T-helper 17 cell (primary cell): ENCODE measurements at places on chromosomes 2 and 18.

DNA sequence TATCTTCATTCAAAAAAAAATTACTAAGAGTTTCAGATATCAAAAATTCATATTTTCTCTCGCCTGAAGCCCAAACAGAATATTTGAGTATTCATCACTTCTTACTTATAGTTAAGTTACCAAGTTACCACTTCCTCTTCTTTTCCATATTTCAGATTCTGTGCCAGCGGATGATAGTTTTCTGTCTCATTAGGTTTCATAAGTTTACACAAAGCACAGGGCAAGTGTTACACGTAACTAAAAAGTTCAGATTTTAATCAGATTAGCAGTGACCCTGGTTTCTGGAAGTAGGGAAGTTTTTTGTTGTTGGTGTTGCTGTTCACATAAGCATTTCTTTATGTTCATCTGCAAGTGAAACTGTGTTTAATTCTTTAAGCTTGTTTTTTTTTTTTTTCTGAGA is 10.2 kb downstream of the AFTPH start:
- no peaks in the 10 kb centered on the region for H3K36me3 ChIP-seq
- peaks cover 27% of the 10 kb centered on the region for H3K4me1 ChIP-seq
- H3K27ac ChIP-seq = peak overlapping the region; percentile 19
- DNase-seq = no peak

DNA sequence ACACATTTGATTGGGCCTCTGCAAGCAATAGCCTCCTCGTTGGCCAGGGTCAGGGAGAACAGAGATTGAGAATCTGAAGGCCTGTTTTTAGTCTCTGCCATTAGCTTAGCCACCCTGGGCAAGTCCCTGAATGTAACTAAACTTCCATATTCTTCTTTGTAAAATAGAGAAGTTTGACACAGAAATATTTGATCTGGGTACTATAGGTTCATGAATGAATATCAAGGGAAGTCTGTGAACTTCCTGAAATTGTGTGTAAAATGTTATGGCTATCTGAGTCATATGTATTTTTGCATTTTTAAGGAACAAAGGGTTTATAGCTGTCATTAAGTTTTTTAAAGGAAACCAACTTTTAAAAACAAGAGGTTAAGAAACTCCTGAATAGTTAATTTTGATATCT is 23.2 kb downstream of the RND3 start:
- peaks cover 6% of the 10 kb centered on the region for H3K27me3 ChIP-seq
- H3K36me3 ChIP-seq = no peaks in the 10 kb centered on the region
- H3K4me3 ChIP-seq = no peak overlapping the region
- no peak for DNase-seq
- no peak overlapping the region for H3K27ac ChIP-seq
- no peaks in the 10 kb centered on the region for H3K4me1 ChIP-seq

- DNase-seq = no peak
- peak overlapping the region; percentile 89 for H3K27ac ChIP-seq
- peaks cover 38% of the 10 kb centered on the region for H3K4me1 ChIP-seq
- peaks cover 8% of the 10 kb centered on the region for H3K36me3 ChIP-seq
- no peaks in the 10 kb centered on the region for H3K27me3 ChIP-seq
- no peak overlapping the region for H3K4me3 ChIP-seq
Measured at GRCh38 chr2:151422917-151423439, 13.3 kb downstream of the RIF1 start.

GRCh38 chr2:68468801-68469200 is 1.4 kb downstream of the APLF start:
- peaks cover 4% of the 10 kb centered on the region for H3K36me3 ChIP-seq
- peaks cover 42% of the 10 kb centered on the region for H3K4me1 ChIP-seq
- no peak for DNase-seq
- H3K4me3 ChIP-seq = peak overlapping the region; percentile 96
- no peaks in the 10 kb centered on the region for H3K27me3 ChIP-seq
- H3K27ac ChIP-seq = peak overlapping the region; percentile 19

GRCh38 chr18:48927286-48928080 is 23.3 kb downstream of the SMAD7 start:
- H3K27ac ChIP-seq = peak overlapping the region; percentile 98
- no peak for DNase-seq
- H3K4me1 ChIP-seq = peaks cover 84% of the 10 kb centered on the region
- H3K4me3 ChIP-seq = peak overlapping the region; percentile 58

DNA sequence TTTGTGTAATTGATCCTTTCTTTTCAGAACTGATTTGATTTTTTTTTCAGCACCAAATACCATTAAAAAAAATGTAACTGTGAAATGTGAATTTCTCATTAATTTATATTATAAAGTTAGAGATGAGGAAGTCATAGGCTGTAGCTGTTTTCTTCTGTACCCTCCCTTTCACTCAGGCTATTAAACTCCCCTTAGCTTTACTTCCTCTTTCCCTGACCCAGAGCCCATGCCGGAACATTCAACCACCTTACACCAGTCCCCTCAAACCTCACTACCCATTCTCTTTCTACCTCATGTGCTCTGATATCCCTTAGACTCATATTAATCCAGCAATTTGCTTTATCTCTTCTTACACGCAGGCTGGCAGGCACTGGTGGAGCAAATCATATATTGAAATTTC is 12.4 kb downstream of the GALNT5 start:
- H3K36me3 ChIP-seq = no peaks in the 10 kb centered on the region
- no peak overlapping the region for H3K27ac ChIP-seq
- H3K4me3 ChIP-seq = no peak overlapping the region
- DNase-seq = no peak

GRCh38 chr2:157246765-157247407 is 10.6 kb upstream of the GALNT5 start:
- no peaks in the 10 kb centered on the region for H3K36me3 ChIP-seq
- no peak for DNase-seq
- H3K27me3 ChIP-seq = peaks cover 7% of the 10 kb centered on the region
- H3K4me3 ChIP-seq = no peak overlapping the region
- H3K27ac ChIP-seq = no peak overlapping the region

GRCh38 chr2:195548198-195548940 is 108.7 kb upstream of the SLC39A10 start:
- no peak for DNase-seq
- H3K27me3 ChIP-seq = no peaks in the 10 kb centered on the region
- H3K36me3 ChIP-seq = peaks cover 4% of the 10 kb centered on the region
- no peak overlapping the region for H3K27ac ChIP-seq
- peaks cover 21% of the 10 kb centered on the region for H3K4me1 ChIP-seq

GRCh38 chr2:39013871-39014270 is 107.0 kb downstream of the SOS1 start:
- DNase-seq = no peak
- peaks cover 2% of the 10 kb centered on the region for H3K4me1 ChIP-seq

- H3K4me1 ChIP-seq = peaks cover 33% of the 10 kb centered on the region
- no peak for DNase-seq
- peak overlapping the region; percentile 34 for H3K27ac ChIP-seq
- H3K4me3 ChIP-seq = no peak overlapping the region
- no peaks in the 10 kb centered on the region for H3K27me3 ChIP-seq
Measured at GRCh38 chr2:37318401-37318800, 6.2 kb downstream of the PRKD3 start.

- H3K4me1 ChIP-seq = no peaks in the 10 kb centered on the region
- no peak overlapping the region for H3K27ac ChIP-seq
- no peaks in the 10 kb centered on the region for H3K27me3 ChIP-seq
- H3K4me3 ChIP-seq = no peak overlapping the region
- no peak for DNase-seq
- H3K36me3 ChIP-seq = no peaks in the 10 kb centered on the region
Measured at GRCh38 chr2:162974771-162975170, 136.2 kb upstream of the KCNH7 start.

GRCh38 chr2:135742325-135742757 is 686 bp downstream of the UBXN4 start:
- H3K4me3 ChIP-seq = peak overlapping the region; percentile 97
- H3K27ac ChIP-seq = peak overlapping the region; percentile 96
- peak; percentile 34 for DNase-seq
- no peaks in the 10 kb centered on the region for H3K36me3 ChIP-seq
- H3K27me3 ChIP-seq = no peaks in the 10 kb centered on the region
- H3K4me1 ChIP-seq = peaks cover 31% of the 10 kb centered on the region

DNA sequence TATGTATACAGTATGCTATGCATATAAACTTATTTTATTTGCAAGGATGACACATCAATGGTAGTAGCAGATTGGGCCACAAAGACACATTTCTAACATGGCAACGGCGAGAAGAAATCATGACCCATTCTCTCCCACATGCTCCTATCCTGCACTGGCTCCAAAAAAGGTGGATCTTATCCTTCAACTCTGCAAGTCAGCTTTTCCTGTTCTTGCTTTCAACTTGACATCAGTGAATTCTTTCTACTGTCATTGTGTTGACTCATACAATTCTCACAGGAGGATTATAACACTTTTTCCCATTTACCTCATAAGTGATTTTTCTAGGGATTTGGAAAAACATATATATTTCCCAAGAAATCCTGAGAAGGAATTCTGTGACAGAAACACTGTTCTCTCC is 53.1 kb downstream of the ACVR1 start:
- no peak overlapping the region for H3K27ac ChIP-seq
- H3K36me3 ChIP-seq = peaks cover 12% of the 10 kb centered on the region
- no peak for DNase-seq
- H3K4me1 ChIP-seq = peaks cover 18% of the 10 kb centered on the region
- H3K4me3 ChIP-seq = no peak overlapping the region

DNA sequence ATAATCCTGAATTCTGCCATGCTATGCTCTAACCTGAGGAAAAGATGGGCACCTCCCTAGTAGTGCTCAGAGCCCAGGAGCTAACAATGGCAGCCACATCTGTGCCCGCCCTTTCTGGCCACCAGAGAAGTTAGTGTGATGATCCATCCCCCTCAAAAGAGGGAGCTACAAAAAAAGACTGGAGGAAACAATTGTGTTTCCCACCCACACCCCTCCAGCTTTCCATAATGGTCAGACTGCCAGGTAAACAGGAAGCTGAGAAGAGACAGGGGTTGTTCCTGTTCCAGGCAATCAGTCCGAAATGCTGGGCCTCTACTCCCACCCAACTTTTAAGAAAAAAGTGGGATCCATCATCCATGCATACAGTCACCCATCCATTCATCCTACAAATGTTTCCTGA is 3.2 kb downstream of the TBC1D8 start:
- peaks cover 24% of the 10 kb centered on the region for H3K4me1 ChIP-seq
- no peak for DNase-seq
- H3K4me3 ChIP-seq = no peak overlapping the region
- no peak overlapping the region for H3K27ac ChIP-seq
- no peaks in the 10 kb centered on the region for H3K36me3 ChIP-seq

- peaks cover 6% of the 10 kb centered on the region for H3K4me1 ChIP-seq
- no peaks in the 10 kb centered on the region for H3K36me3 ChIP-seq
- peaks cover 16% of the 10 kb centered on the region for H3K27me3 ChIP-seq
- H3K4me3 ChIP-seq = no peak overlapping the region
- H3K27ac ChIP-seq = peak overlapping the region; percentile 1
- no peak for DNase-seq
Measured at GRCh38 chr2:190792956-190793888, 87.4 kb upstream of the GLS start.

- peak overlapping the region; percentile 97 for H3K27ac ChIP-seq
- DNase-seq = no peak
- peaks cover 2% of the 10 kb centered on the region for H3K36me3 ChIP-seq
Measured at GRCh38 chr2:136122661-136123060, 4.7 kb upstream of the CXCR4 start.

- DNase-seq = no peak
- no peak overlapping the region for H3K4me3 ChIP-seq
- H3K36me3 ChIP-seq = peaks cover 2% of the 10 kb centered on the region
- peaks cover 75% of the 10 kb centered on the region for H3K27me3 ChIP-seq
- H3K27ac ChIP-seq = no peak overlapping the region
Measured at GRCh38 chr2:205752924-205753323, 70.6 kb downstream of the NRP2 start.

GRCh38 chr2:222670191-222671038 is 1.0 kb upstream of the MOGAT1 start:
- peaks cover 71% of the 10 kb centered on the region for H3K27me3 ChIP-seq
- no peak overlapping the region for H3K27ac ChIP-seq
- H3K36me3 ChIP-seq = no peaks in the 10 kb centered on the region
- DNase-seq = no peak
- peak overlapping the region; percentile 51 for H3K4me3 ChIP-seq

DNA sequence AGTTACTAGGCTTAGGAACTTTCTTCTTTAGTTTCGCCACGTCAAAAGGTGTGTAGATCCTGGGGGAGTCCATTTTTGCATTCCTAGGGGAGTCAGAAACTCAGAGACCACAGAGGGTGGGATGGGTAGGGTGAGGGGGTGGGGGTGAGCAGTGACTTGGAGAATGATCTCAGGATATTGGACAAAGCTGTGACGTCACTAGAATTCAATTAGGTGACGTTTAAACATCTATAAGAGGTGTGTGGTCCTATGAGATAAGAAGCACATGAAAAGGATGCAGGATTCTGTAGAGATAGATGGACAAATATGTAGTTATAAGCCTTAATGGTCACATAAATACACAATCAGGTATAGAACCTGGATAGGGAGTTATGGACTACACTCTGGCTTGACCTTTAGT is 21.5 kb downstream of the SLC4A3 start:
- H3K4me3 ChIP-seq = no peak overlapping the region

GRCh38 chr18:49467019-49467563 is 6.6 kb upstream of the DYM start:
- no peak overlapping the region for H3K4me3 ChIP-seq
- no peaks in the 10 kb centered on the region for H3K36me3 ChIP-seq
- DNase-seq = no peak
- no peaks in the 10 kb centered on the region for H3K27me3 ChIP-seq
- no peak overlapping the region for H3K27ac ChIP-seq
- H3K4me1 ChIP-seq = no peaks in the 10 kb centered on the region

DNA sequence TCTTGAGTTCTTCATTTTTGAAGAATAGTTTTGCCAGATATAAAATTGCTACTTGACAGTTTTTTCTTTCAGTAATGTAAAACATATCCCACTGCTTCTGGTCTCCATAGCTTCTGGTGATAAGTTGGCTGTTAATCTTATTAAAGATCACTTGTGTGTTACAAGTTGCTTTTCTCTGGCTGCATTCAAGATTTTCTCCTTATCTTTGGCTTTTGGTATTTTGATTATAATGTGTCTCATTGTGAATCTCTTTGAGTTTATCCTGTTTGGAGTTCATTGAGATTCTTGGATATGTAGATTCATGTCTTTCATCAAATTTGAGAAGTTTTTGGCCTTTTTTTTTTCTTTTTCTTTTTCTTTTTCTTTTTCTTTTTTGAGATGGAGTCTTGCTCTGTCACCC is 20.2 kb upstream of the ADNP2 start:
- no peak overlapping the region for H3K4me3 ChIP-seq
- no peaks in the 10 kb centered on the region for H3K4me1 ChIP-seq
- peaks cover 7% of the 10 kb centered on the region for H3K27me3 ChIP-seq
- DNase-seq = no peak
- H3K36me3 ChIP-seq = peaks cover 2% of the 10 kb centered on the region

GRCh38 chr2:19332503-19332902 is 25.9 kb downstream of the OSR1 start:
- H3K36me3 ChIP-seq = peaks cover 3% of the 10 kb centered on the region
- H3K27ac ChIP-seq = no peak overlapping the region
- H3K27me3 ChIP-seq = no peaks in the 10 kb centered on the region
- H3K4me3 ChIP-seq = no peak overlapping the region
- no peak for DNase-seq
